ENCODE measurements at places on chromosomes 11 and 22.
A peak's percentile ranks its signal among the peaks of the same experiment; 100 is the strongest.

DNA sequence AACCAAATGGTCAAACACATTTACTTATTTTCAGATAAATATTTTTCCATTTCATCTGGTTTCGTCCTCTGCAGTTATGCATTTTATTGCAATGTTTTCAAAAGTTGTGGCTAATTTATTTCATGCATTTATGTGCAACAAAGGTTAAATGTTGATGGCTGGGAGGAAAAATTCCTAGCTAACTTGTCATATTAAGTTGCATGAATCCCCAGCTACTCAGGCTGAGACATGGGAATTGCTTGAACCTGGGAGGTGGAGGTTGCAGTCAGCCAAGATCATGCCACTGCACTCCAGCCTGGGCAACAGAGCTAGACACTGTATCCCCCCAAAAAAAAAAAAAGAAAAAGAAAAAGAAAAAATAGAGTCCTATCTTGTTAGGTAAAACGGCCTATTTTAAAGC is 1862.4 kb upstream of the RAG2 start:
- DNase-seq: no peak

GRCh38 chr22:37362621-37363020 is 64.7 kb downstream of the ELFN2 start:
- no peak for DNase-seq

GRCh38 chr11:117929916-117930570 is 841 bp upstream of the TMPRSS13 start:
- no peak for DNase-seq

DNA sequence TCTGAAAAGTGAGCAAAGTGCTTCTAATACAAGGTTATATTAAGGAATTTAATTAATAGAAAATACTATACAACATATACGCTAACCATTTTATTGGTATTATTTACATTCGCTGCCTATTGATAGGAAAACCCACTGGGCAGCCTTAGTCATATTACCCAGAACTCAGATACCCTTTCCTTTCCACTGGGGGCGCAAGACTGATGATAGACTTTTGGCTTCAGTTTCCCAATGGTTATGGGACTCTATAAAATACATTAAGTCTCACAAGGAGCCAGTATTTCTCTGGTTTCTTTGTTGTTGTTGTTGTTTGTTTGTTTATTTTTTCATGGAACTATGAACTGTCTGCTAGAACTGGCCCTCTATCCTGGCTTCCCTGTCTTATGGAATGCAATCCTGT is 471.1 kb upstream of the KIRREL3 start:
- DNase-seq: no peak

DNA sequence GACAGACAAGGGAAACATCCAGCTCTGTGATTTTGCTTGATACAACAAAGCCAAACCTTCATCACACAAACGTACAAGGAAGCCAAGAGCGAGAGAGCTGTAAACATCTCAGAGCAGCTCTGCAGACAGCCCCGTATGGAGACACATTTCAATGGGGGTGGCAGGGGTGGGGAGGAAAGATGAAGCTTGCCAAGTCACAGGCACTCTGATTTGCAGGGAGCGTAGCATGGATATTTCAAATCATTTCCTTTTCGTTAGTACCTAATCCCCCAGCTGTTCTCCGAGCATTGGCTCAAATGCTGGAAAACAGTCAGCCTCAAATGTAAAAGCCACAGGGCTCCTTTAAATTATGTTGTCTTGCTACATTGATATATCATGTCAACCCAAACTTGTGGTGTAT is 458.9 kb upstream of the CADM1 start:
- DNase-seq: no peak

DNA sequence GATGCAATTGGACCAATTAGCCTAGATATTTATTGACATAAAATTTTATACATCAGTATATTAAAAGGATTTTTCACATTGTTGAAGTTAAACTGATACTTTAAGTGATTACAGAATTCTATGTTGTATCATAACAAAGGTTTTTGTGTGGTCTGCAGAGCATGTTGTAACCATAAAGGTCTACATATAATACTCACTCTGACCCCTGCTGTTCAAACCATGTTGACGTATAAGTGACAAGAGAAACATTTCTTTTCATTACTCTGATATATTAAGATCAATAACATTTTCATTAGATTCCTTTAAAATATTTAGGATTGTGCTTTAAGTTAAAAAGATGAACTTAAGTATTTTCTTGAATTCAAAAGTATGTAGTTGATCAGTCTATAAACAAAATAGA is 63.9 kb downstream of the GAS2 start:
- DNase-seq: no peak

DNA sequence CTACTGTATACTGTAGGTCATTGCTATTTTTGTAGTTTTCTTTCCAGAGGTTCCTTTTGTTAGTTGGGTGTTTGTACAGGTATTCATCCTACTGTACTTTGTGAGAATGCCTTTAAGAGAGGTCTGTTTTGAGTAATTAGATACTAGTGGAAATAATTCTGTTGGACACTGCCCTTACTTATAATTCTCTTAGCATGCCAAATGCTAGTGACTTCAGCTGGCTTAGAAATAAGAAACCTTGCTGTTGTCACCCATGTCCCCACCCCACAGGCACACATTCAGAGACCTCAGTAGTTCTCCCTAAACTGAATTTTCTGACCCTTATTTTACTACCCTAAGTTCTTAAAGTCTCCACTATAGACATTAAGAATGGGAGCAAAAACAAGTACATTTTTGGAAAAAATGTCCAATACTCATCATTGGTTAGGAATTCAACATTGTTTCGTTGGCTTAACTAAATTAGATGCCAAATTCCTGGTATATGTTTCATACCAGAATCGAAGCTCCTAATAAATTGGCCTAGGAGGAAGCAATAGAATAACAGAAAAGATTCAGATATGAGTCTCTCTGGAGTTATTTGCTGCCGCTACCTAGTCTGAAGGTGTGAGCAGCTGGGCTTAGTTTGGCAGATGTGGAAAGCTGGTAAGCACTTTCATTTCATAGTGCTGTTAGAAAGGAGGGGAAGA is 28.4 kb downstream of the ZNF143 start:
- DNase-seq: no peak

GRCh38 chr11:62273789-62274275 is 3.9 kb downstream of the SCGB2A2 start:
- no peak for DNase-seq

- no peak for DNase-seq
Observed at GRCh38 chr22:42947211-42947990, 67.5 kb downstream of the PACSIN2 start.

- DNase-seq: peak; percentile 7
Observed at GRCh38 chr11:1204381-1205101, 18.3 kb upstream of the MUC5B start.

DNA sequence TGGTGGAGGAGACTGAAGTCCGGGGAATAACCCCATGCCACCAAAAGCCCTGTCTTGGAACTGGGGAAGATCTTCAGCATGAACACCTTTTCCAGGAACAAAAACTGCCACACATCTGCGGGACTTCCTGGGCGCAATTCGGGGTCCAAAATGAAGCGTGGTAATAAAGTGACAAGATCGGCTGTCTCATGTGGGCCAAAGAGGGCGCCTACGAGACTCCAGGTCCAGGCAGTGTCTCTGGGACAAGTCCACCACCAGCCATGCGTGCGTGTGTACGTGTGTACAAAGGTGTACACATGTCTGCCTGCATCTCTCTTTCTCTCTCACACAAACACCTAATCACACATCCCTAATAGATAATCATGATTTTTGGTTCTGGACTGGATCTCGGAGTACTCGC is 8.9 kb upstream of the MYBPC3 start:
- no peak for DNase-seq

- DNase-seq: no peak
Observed at GRCh38 chr11:77020734-77021133, 13.5 kb upstream of the B3GNT6 start.

DNA sequence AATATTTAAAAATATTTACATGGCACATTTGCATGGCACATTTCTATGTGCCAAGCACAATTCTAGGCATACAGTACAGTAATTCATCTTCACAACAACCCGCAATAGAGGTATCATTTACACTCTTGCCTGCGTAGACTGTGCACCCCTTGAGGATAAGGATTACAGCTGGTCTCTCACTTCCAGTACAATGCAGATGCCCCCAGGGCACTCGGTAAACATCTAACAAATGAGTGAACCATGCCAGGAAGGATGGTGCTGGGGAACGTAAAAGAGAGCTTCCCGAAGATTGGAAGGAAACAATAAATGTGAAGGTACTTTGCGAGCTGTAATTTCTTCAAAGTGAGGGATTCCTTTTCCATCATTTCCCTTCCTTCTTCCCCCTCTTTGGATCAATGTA is 1.3 kb downstream of the PRPF19 start:
- no peak for DNase-seq

- peak; percentile 62 for DNase-seq
Observed at GRCh38 chr11:66337103-66337899, 1.1 kb upstream of the RIN1 start.

DNA sequence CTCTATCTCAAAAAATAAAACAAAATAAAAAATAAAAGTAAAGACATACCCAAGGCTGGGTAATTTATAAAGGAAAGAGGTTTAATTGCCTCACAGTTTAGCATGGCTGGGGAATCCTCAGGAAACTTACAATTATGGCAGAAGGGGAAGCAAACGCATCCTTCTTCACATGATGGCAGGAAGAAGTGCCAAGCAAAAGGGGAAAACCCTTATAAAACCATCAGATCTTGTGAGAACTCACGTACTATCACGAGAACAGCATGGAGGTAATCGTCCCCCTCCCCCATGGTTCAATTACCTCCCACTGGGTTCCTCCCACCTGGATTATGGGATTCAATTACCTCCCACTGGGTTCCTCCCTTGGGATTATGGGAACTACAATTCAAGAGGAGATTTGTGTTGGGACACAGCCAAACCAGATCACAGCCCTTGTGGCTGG is 8.3 kb upstream of the SSTR3 start:
- no peak for DNase-seq

DNA sequence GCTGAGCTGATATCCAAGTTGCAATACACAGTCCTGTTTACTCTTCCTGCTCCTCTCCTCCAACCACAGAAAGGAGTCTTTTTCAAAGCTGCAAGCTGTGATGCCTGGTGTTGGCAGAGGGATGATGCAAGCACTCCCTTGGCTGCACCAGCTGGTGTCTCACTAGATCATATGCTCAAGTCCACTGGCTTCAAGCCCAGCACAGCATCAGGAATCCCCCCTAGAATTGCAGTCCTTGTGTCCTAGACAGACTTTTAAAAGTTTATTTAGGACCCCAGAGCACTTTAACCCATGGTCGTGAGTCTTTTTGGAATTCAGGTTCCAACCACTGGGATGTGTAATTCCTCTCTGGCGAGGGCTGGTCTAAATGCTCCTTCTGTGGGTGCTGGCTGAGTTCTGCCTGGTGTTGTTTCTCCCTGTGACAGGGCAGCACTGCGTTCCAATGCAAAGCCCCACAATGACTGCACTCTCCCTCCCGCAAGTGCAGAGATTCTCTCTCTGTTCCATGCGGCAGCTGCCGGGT is 1.9 kb upstream of the HEPN1 start:
- no peak for DNase-seq

GRCh38 chr22:17110791-17111550 is 10.2 kb downstream of the TMEM121B start:
- DNase-seq: no peak

All from glutamatergic neuron (in vitro differentiated cells).